ENCODE measurements at places on chromosomes 4 and X.

- peak; percentile 4 for DNase-seq
Measured at GRCh38 chrX:14386981-14387380, 142.4 kb upstream of the GLRA2 start.

DNA sequence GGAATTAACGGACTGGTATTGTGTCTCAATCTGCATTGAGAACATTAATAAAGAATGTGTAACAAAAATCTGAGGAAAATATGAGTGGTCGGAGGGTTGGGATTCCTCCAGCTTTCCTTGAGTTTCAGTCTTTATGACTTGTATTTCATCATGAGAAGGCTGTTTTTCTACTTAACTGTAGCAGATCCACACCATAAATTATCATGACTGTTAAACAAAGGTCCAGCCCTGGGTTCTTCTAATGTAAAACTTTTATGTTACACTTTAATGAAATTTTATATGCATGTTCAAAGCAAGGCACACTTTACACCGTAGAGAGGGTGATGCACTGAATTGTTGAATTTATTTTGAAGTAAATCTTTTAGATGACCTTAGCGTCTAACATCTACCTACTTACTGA, 7.0 kb downstream of the AFF2 start:
- peak; percentile 65 for DNase-seq

DNA sequence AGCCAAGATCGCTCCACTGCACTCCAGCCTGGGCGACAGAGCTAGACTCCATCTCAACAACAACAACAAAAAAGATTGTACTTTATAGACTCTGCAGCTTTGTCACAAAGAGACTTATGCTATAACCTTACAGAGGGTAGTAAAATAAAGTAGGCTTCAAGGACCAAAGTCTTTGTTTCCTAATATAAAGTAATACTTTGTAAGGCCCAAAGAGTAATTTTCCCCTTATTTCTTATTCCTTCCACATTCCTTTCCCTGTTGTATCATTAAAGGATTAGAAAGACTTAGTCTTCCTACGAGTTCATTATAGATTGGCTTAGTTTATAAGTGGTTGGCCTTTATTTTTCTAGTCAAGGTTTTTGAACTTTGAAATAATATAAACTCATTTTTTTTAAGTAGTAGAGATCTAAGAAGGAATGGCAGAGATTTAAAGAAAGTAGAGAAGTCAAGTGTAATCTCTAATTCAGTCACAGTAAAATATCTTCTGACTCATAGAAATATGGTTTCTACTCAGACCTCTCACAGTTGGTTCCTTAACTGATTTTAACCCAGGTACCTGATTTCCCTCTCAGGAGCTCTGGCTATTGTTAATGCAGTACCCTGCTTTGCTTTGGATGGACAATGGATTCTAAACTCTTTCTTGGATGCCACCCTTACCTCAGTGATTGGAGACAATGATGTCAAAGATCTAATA, 26.2 kb downstream of the YY2 start:
- no peak for DNase-seq

GRCh38 chr4:141587897-141588296, 48.5 kb upstream of the IL15 start:
- DNase-seq: peak; percentile 57

GRCh38 chrX:12901486-12901885, 4.9 kb upstream of the TLR8 start:
- DNase-seq: peak; percentile 32

DNA sequence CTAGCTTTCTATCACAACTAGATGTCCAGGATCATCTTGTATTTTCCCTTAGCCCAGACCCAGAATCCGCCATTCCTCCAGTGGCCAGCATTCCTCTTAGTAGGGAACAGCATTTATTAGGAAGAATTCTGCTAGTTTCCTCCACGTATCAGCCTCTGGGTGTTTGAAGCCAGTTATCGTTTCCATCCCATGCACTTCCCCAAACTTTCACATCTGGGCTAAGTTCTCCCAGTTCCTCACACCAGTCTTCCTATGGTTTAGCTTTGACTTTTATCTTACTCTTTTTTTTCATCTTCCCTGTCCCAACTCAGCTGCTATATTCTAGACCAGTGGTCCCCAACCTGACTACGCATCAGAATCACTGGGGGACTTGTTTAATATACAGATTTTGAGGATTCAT, 53.5 kb upstream of the PRSS48 start:
- no peak for DNase-seq

All from fibroblast of skin of abdomen (primary cell).